ENCODE measurements at places on chromosomes 4 and X. TPM values are rescaled to one million over a fixed set of nuclear protein-coding genes. Genes with fewer than 3 reads are reported as not detected.

The KLHL13 gene
- 130 TPM for total RNA-seq

The SLC38A5 gene
- 27.7 TPM for total RNA-seq

The SLC4A4 gene
- total RNA-seq, result 12.0 TPM

The CSAG3 gene
- not detected for total RNA-seq

Data from renal cortical epithelial cell (primary cell).